ENCODE measurements at places on chromosomes 6 and 20.

DNA sequence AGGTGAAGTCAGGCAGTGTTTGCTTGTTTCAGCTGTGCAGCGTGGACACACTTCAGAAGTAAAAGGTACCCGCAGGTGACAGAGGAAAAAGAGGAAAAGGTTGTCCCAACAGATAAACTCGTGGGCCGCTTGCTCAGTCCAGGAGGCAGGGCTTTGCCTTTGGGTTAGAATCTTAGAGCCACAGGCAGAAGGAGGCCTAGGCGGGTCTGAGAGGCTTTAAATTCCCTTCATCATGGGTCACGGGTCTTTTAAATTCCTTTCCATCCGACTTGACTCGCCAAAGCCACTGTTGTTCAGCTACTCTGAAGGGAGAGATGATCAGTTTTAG lies 48.2 kb downstream of the AGPAT4 start:
- no peak for DNase-seq

- DNase-seq: no peak
Measured at GRCh38 chr6:88763160-88763559, 200.3 kb downstream of the RNGTT start.

- DNase-seq: no peak
Measured at GRCh38 chr6:20564269-20564668, 30.0 kb downstream of the CDKAL1 start.

GRCh38 chr6:28125401-28125800 lies 992 bp downstream of the ZSCAN16 start:
- DNase-seq: no peak

DNA sequence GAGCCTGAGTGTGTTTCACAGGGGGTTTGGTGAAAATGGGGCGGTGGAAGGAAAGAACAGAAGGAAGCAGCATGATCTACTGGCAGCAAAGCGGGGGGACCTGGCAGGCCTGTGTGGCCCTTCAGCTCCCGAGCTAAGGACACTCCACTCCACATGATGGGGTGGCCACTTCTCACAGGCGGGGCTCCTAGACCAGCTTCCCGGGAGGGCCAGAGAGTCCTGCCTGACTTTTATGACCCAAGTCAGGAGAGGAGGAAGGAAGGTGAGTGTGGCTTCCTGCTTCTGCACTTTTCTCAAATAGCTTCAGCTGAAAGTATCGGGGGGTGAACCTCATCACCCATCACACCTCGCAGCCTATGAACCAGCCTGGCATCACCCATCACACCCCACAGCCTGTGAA lies 117.5 kb upstream of the AFDN start:
- DNase-seq: no peak

- no peak for DNase-seq
Measured at GRCh38 chr6:170058878-170059485, 231.9 kb downstream of the DLL1 start.

GRCh38 chr6:56370561-56371211 lies 123.3 kb upstream of the COL21A1 start:
- no peak for DNase-seq

DNA sequence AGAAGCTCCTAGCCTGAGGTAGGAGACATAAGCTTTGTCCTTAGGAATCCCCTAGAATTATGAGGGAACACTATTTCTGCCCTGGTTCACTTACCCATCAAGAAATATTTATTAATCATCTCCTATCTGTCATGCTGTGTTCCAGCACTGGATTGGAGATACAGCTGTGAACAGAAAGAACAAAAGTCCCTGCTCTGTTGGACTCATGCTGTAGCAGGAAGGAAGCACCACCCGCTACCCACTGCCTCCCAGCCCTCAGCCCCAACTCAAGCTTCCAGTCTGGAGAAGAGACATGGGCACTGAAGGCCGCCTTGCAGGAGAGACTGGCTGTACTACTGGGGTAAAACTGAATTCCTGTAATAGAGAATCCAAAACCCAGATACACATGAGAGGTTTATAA lies 78.0 kb downstream of the MDGA1 start:
- no peak for DNase-seq

GRCh38 chr20:9457136-9457535 lies 57.3 kb upstream of the LAMP5 start:
- no peak for DNase-seq

DNA sequence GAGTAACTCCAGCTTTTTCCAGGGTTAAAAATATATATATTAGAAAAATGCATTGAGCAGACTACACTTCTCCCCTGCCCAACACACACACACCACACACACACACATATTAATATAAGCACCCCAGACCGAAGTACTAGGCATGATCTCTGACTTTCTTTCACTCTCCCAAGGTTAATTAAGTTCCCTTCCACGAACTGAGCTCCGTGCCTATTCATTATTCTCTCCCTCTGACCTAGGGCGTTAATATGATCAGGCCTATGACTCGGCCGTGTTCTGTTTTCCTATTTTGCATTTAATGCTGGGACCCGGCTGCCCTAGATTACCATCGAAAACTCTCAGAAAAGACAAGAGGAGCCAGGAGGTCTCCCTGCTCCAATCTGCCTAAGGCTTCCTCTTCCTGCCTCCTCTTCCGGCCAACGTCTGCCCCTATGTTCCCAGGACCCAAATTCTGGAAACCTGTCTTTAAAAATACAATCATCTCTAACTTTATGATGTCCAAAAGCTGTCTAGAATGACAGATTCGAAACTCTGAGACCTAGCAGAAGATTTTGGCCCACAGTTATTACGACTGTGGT lies 6.1 kb upstream of the POU3F2 start:
- no peak for DNase-seq

DNA sequence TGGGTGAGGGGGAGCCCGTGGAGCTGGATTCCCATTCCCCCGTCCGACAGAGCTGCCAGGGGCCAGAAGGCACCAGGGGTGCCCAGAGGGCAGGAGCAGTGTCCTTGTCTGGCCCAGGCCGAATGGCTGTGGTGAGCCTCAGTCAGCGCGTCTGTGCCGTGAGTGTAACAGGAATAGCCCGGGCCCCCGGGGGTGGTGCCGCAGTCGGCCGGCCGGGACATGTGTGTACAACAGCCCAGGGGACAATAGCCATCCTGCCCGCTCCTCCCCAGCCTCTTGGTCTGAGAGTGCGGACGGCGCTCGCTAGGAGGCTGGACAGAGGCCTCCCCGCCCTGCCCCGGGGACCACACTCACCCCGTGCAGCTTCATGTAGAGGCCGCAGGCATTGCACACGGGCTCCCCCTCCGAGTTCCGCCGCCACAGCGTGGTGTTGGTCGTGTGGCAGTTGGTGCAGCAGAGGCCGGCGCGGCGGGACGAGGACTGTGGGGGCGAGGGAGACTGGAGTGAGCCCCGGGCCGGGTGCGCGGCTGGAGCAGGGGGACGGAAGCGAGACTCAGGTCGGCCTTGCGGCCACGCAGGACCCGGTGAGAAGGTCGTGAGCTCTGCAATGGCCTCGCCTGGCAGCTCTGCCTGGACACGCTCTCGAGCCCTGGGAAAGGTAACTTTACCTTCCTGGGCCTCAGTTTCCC lies 9.6 kb downstream of the GATA5 start:
- no peak for DNase-seq

- DNase-seq: no peak
Measured at GRCh38 chr20:59817406-59817805, 116.0 kb downstream of the SYCP2 start.

GRCh38 chr6:62286470-62286843 lies 432 bp upstream of the KHDRBS2 start:
- no peak for DNase-seq

- DNase-seq: no peak
Measured at GRCh38 chr6:67952121-67952520, 683.0 kb upstream of the ADGRB3 start.

DNA sequence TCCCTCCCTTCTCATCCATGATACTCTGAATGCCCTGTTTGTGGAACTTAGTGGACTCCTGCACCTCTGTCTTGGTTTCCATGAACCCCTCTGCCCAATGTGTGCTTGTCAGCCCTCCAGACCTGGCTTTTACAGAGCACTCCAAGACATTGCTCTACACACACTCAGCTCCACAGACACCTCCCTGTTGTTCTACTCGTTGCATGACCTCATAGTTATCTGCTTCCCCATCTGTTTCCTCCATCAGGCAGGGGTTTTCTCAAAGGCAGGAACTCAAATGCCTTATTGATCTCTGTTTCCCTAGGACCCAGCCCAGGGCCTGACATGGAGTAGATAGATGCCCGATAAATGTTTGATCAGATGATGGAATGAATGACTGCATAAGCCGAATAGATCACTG lies 13.3 kb downstream of the PLCG1 start:
- DNase-seq: no peak

DNA sequence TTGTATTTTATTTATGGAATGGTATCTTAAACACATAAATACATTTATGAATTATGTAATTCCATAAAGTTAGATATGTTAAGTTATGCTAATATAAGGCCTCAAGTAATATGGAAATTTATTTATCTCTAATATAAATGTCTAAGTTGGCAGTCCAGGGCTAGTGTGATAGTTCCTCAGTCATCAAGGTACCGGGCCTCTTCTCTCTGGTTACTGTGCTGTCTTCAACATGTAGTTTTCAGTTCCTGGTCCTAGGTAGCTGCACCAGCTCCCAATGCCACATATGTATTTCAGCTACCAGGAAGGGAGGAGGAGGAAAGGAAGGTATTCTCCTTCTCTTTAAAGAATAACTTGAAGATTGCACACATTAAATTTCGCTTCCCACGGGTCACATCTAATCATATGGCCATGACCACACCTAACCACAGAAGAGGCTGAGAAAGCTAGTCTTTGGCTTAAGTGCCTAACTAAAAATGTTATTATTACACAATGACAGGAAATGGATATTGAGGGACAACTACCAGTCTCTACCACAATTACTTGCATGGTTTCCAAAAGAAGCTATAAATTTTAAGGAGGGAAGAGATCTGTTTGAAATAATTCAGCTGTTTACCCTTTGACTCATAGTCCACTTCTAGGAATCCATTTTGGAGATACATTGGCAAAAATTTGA lies 68.6 kb downstream of the BCKDHB start:
- no peak for DNase-seq

DNA sequence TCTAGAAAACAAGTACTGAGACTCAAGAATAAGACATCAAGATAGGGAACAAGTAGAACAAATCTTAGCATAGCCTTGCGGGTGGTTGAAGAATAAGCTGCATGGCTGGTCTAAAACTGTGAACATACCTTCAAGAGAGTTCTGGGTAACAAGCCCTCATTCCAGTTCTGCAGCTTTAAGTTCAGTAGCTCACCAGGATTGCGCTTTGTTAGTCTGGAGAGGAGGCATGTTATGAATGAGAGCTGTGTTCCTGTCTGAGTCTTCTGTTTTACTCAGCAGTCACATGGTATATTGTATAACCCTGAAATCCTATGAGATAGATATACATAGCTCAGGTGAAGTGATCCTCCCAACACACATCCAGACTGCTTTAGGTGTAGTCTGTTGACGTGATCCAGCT lies 406.6 kb upstream of the IRAK1BP1 start:
- DNase-seq: no peak

DNA sequence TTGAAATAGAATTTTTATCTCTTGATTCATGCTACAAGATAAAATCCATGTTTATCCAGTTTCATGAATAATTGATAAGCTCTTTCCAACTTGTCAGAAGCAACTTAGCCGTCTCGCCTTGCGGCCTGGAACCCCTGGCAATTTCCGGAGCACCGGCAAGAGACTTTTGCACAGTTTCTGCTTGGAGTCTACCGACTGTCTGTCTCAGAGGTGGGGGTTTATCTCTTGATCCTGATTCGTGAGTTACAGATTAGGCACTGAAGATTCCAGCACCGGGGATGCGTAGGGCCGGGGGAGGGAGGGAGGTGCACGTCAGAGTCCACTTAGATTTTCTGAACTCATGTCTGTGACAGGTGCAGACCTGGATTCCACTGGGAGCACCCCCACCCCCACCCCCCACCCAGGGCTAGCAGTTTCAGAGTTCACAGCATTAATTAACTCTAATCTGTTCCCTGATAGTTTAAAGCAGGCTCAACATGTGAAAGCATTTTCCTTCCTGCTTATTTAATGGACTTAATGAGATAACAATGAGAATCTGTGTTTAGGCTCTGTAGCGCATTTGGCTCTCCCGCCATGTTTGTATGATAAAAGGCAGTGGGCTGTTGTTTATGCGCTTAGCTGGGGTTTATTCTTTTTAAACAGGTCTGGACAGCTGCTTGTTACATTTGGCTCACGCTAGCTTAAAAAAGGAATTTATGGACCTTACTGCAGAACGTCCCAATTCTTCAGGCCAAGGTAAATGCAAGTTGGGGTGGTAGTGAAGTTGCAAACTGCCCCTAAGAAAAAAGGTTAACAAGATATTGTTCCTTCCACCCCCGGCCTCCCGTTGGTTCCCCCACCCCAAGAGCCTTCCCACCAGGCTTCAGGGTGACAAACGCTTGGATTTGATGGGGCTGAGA lies 8.1 kb upstream of the APCDD1L start:
- no peak for DNase-seq

GRCh38 chr6:111874025-111874415 lies 768 bp upstream of the FYN start:
- peak; percentile 76 for DNase-seq

- no peak for DNase-seq
Measured at GRCh38 chr6:107491760-107492660, 2.1 kb downstream of the SOBP start.

DNA sequence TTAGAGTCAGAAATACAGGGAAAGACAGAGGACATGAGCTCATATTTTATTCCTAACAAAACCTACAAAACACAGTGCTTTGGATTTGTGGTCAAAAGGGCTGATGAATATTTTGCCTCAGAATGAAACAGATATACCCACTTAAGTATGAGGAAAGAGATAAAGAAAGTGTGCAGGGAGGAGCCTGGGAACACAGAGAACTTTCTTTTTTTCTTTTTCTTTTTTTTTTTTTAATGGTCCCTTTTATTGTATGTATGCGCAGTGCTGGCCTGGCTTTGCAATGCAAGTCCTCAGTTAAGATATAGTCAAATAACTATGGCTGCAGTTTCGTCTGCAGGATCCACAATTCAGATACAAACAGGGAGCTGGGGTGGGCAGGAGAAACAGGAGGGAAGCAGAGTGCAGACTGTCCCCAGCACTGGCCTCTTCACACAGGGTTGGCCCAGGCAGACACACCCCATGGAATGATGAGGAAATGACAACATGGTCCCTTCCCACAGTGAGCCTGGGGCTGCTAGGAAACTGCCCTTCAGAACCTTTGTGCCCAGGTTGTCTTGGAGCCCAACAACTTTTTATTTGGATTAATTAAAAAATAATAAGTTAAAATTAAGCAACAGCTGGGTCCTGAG lies 629.8 kb upstream of the AGPAT4 start:
- no peak for DNase-seq

Data from stimulated activated naive CD8-positive, alpha-beta T cell treated with anti-CD3 and anti-CD28 coated beads, Interleukin-15, Interleukin-2, amounts not matched to agents 100 U/mL and 50 U/mL, for 24 hours (primary cell).